ENCODE measurements at places on chromosomes 7 and 10.

DNA sequence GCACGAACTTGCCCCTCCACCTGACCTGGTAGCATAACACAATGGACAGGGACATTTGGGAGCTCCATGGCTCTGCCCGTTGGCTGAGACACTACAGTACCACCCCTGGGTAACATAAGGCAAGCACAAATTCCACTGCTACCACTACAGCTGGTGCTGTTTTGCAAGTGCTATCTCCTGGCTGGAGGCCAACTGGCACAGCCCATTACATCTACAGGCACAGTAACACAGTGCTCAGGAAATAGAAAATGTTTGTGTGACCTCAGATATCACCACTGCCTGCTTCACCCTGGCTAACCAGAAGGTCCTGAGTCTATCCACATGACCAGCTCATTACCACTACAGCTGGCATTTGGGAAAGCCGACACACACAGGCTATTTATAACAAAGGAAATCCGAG lies 631.1 kb upstream of the MBL2 start:
- no peak for DNase-seq

GRCh38 chr7:82740246-82740848 lies 296.8 kb upstream of the CACNA2D1 start:
- no peak for DNase-seq

DNA sequence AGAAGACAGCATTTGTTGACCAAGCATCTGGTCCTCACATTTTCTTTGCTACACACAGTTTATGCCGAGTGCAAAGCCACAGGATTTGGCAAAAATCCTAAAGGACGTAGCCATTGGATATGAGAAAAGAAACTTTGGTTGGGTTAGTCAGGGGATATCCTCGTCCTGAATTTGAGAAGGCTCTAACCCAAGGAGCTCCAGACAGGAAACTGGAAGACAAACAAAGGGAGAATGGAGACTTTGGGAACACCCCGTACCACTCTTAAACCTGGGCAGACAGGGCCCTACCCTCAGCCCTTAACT lies 146.6 kb upstream of the FRMD4A start:
- DNase-seq, result no peak

DNA sequence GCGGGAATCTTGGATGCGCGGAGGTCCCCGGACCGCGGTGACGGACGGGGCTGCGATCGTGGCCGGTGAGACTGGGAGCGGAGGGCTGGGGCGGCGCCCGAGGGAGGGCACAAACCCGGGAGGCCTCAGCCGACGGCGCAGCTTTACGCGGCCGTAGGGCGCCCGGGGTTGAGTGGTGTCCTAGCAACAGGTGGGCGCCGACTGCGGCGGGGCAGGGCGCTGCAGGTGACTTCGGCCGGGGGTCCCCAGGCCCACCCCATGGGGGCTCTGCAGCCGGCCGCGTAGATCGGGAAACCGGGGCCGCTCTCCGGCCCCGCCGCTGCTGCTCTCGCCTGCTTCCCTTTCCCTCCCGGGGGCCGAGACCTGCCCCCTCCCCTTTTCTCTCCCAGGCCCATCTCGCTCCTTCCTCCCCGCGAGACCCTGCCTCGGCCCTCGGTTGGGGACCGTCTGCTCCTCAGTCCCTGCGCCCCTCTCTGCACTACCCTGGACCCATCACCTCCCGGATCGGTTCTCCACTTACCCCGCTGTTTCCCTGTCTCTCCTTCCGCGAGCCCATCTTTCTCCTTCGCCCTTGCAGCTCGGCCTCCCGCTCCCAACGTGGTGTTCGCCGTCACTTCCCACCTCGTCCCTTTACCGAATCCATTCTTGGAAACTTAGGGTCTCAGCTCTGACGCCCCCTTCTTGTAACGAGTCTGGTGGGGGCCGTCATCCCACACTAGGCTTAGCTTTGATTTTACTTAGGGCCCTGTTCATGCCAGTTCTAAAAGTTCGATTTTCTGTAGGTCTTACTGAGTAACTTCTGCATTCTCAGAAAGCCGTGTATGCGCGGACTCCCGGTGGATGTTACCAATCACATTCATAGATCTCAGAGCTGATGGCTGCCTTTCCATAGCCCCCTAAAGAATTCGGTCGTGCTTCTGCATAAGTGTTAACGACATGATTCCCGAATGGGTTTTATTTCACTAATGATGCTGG lies 18.5 kb upstream of the ACBD5 start:
- DNase-seq, result no peak

GRCh38 chr7:154881026-154881425 lies 121.9 kb downstream of the PAXIP1 start:
- no peak for DNase-seq

- no peak for DNase-seq
Measured at GRCh38 chr10:83083831-83084230, 1055.5 kb upstream of the GHITM start.

DNA sequence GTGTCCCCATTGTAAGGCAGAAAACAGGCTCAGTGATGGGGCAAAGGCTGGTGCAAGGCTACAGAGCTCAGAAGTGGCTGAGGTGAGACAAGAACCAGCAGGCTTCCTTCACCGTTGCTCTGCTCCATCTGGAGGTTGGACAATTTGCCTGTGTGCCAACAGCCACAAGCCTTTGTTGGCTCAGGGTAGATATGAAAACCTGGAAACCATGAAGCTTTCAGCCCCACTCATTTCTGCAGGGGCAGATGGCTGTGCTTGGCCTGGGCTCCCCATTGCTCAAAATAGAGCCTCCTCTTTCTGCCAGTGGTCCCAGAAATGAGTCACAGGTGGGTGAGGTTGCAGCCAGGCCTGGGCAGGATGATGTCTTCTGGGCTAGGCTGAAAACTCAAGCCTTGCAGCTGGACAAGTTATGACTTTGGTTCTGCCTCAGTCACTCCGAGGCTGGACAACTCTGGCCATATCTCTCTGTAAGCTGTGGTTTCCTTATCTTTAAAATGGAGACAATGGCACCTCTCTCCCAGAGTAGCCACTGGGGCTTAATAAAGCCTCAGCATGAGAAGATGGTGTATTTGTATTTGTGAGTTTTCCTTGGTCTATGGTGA lies 12.2 kb upstream of the ZNF273 start:
- no peak for DNase-seq

DNA sequence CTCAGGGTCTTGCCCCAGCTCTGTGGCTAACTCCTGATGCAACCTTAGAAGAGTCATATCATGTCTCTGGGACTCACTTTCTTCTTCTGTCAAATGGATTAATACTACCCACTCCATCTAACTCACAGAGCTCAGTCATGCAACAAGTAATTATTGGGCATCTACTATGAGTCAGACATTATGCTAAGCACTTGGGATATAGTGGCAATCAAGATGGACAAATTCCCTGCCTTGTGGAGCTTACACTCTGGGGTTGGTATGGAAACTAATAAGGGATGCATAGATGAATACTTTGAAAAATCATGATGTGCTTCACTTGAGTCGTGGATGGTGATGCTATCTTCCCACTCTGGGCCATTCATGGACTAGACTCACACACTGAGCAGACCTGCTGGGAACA lies 88.9 kb downstream of the KCNMA1 start:
- no peak for DNase-seq

GRCh38 chr7:106806556-106806955 lies 58.5 kb upstream of the PIK3CG start:
- no peak for DNase-seq

- no peak for DNase-seq
Measured at GRCh38 chr10:127123626-127124025, 72.8 kb downstream of the INSYN2A start.

DNA sequence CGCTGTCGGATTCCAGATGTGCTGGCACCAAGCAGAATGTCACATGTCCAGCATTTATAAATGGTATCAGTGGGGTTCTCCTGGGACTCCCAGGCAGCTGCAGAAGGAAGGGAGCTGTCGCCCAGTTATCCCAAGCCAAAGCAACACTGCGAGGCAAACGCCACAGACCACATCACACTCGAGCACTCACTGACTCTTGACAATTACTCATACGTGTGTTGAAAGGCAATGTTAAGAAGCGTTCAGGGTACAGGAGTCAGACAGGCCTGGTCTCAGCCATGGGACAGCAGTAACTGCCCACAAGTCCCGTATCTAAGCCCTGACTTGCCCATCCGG lies 113.4 kb downstream of the DIP2C start:
- no peak for DNase-seq

- no peak for DNase-seq
Measured at GRCh38 chr10:49202266-49202665, 14.1 kb upstream of the TMEM273 start.

DNA sequence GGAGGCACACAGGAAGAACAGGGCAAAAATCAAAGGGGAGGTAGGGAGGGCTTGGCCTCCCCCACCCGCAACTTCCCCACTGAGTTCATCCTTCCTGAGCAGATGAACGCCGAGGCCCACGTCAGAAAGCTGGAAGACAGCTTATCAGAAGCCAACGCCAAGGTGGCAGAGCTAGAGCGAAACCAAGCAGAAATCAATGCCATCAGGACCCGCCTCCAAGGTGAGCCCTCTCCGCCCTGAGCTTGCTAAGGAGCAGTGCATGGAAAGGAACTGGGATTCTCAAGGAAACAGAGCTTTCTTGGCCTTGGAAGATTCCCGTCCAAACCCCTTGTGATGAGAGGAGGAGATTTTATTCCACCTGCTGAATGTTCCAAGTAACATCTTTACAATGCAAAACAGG lies 16.5 kb downstream of the MYH16 start:
- no peak for DNase-seq

DNA sequence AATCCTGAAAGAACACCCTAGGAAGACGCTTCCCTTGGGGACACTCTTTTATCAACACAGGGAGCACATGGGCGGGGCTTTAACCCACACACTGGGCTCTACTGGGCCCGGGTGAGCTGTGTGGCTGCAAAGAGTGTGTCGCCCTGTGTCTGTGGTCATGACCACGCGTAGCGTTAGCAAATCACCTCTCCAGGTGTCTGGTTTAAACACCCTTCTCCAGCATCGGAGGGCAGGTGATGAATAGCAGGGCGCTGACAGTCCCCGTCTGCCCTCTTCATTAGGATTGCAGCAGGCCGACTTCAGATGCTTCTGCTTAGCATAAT lies 127.7 kb downstream of the ADARB2 start:
- DNase-seq, result no peak

DNA sequence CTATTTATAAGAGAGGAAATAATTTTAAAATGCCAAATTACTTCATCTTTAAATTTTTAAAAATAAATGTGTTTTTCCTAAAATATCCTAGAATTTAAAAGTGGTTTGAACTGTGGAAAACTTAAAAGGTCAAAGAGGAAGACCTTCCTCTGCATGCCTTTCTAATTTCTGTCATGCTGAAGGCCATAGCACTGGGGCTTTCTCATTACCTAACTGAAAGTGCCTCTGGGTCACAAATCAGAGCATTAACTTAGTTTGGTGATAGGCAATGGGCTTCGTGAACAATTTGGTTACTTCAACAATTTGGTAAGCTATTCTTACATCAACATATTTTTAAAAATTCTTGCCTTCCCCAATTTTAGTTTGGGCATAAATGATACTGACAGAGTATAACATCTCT lies 100.2 kb upstream of the SAMD8 start:
- DNase-seq, result no peak

DNA sequence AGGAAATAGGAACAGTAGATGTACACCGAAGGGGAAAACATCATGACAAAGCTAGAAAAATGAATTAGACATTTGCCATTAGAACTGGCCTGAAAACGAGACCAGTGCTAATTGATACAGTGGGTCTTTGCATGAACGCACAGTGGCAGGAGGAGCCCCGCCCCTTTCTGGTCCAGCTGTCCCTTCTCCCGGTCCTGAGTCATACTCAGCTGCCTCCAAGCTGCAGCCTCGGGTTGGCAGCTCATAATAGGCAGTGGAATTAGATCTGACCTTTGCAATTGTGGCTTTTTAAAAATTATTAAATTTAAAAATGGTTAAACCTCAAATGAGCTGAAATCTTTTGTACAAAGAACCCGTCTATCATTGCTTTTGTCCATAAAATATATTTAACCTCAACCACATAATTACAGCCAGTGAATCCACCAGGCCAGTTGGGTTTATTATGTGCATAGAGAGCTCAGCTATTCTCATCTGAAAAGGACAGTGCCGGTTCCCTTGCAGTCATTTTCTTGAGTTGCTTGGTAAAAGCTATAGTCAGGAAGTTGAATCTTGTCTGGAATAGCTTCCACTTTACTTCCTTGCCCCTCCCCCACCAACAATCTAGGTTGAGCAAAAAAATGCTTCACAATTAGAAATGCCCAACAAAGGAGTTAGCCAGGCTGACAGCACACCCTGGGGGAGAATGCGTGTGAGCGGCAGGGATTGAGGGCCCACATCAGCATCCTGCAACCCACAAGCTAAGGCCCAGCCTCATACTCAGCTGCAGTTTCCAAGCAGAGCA lies 147.1 kb downstream of the BUB3 start:
- DNase-seq, result no peak

DNA sequence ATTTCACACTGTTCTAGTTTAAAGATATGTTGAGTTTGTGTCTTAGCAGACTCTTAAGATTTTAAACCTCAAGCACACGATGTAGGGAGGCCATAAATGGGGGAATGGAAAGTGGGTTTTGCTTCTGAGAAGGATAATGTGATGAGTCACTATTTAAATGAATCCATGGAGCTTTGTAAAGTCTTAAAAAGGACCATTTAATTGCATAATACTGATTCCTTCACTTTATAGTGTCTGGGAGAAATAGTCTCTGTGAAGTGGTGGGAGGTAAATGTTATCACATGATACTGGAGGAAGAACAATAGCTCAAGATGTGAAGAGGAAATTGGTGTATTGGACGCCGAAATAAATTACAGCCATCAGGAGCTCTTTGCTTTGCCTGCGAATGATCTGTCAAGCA lies 84.0 kb upstream of the MYO3A start:
- DNase-seq, result no peak

DNA sequence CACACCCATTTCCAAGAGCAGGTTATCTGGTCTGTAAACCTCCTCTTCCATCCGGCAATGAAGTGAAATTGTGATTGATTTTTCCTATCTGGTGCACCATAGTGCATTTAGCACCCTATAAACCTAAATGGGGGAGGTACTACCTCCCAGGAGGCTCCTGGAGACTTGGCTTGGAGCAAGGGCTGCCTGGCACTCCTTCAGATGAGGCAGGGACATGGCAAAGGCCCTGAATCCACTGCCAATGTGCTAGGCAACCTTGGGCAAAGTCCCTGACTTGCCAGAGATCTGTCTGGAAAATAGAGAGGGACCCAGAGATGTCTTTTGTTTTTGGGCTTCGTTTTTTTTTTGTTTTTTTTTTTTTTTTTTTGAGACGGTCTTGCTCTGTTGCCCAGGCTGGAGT lies 6.7 kb upstream of the GRID1 start:
- DNase-seq, result no peak

GRCh38 chr7:46003896-46004875 lies 83.1 kb upstream of the IGFBP3 start:
- DNase-seq, result no peak

Data from activated T-helper 1 cell treated with Interleukin-2 at 50 U/mL for 16 hours (primary cell).